Cardiac atrium fibroblast (primary cell): ENCODE measurements at places on chromosomes 6 and 20. TPM values are rescaled to one million over a fixed set of nuclear protein-coding genes. Genes with fewer than 3 reads are reported as not detected.

ZNF451 gene
- 27.9 and 44.6 TPM in 2 replicates for total RNA-seq

ZSCAN9 gene
- 1.8 and 3.7 TPM in 2 replicates for total RNA-seq

CPNE5 gene
- under 0.01 and 1.1 TPM in 2 replicates for total RNA-seq

LCA5 gene
- 3.4 TPM in 2 replicates for total RNA-seq

TMEM74B gene
- 1.1 and 1.5 TPM in 2 replicates for total RNA-seq

RAB44 gene
- total RNA-seq = 0.32 TPM in 1 of 2 replicates, not detected in the other

VSTM2L gene
- 1.8 and 3.2 TPM in 2 replicates for total RNA-seq

GJA10 gene
- total RNA-seq = not detected in 2 replicates

ADGRB3 gene
- total RNA-seq = 1.3 and 1.8 TPM in 2 replicates

TGM6 gene
- not detected in 2 replicates for total RNA-seq

SPEF1 gene
- total RNA-seq = 0.18 TPM in 1 of 2 replicates, not detected in the other

C4A gene
- total RNA-seq = 12.1 and 14.7 TPM in 2 replicates

BPI gene
- not detected in 2 replicates for total RNA-seq

STMN3 gene
- total RNA-seq = 38.6 and 51.4 TPM in 2 replicates

IP6K3 gene
- total RNA-seq = under 0.01 TPM in 1 of 2 replicates, not detected in the other

NKAIN2 gene
- not detected in 2 replicates for total RNA-seq

SMLR1 gene
- not detected in 2 replicates for total RNA-seq

SLC4A11 gene
- total RNA-seq = 0.72 and 0.81 TPM in 2 replicates

RSPH9 gene
- 0.97 and 1.1 TPM in 2 replicates for total RNA-seq

ATXN1 gene
- 14.9 and 16.1 TPM in 2 replicates for total RNA-seq

FERMT1 gene
- total RNA-seq = 1.4 and 2.3 TPM in 2 replicates

ANGPT4 gene
- total RNA-seq = not detected in 2 replicates

RIPOR3 gene
- total RNA-seq = 2.5 and 4.2 TPM in 2 replicates

RAB23 gene
- 15.2 and 23.3 TPM in 2 replicates for total RNA-seq

THBD gene
- 11.7 and 19.9 TPM in 2 replicates for total RNA-seq

TBXT gene
- not detected in 2 replicates for total RNA-seq

CST1 gene
- total RNA-seq = not detected in 2 replicates

SIRPB1 gene
- total RNA-seq = 2.2 and 3.6 TPM in 2 replicates

CTSA gene
- 134 and 149 TPM in 2 replicates for total RNA-seq

TP53RK gene
- 13.3 and 17.7 TPM in 2 replicates for total RNA-seq

SPATA25 gene
- total RNA-seq = not detected in 2 replicates

SLC22A23 gene
- total RNA-seq = 13.9 and 17.2 TPM in 2 replicates

THEMIS gene
- not detected in 2 replicates for total RNA-seq

DUSP22 gene
- 10.1 and 16.0 TPM in 2 replicates for total RNA-seq

LTA gene
- not detected in 2 replicates for total RNA-seq

SLPI gene
- not detected in 2 replicates for total RNA-seq

NMBR gene
- not detected in 2 replicates for total RNA-seq

SCRT2 gene
- total RNA-seq = not detected in 2 replicates

PROCR gene
- 15.2 and 20.3 TPM in 2 replicates for total RNA-seq

CRISP3 gene
- not detected in 2 replicates for total RNA-seq

RIMS1 gene
- not detected in 2 replicates for total RNA-seq
